ENCODE measurements at places on chromosomes 7 and 10.

GRCh38 chr7:80781561-80781979 lies 137.3 kb downstream of the SEMA3C start:
- DNase-seq = no peak

DNA sequence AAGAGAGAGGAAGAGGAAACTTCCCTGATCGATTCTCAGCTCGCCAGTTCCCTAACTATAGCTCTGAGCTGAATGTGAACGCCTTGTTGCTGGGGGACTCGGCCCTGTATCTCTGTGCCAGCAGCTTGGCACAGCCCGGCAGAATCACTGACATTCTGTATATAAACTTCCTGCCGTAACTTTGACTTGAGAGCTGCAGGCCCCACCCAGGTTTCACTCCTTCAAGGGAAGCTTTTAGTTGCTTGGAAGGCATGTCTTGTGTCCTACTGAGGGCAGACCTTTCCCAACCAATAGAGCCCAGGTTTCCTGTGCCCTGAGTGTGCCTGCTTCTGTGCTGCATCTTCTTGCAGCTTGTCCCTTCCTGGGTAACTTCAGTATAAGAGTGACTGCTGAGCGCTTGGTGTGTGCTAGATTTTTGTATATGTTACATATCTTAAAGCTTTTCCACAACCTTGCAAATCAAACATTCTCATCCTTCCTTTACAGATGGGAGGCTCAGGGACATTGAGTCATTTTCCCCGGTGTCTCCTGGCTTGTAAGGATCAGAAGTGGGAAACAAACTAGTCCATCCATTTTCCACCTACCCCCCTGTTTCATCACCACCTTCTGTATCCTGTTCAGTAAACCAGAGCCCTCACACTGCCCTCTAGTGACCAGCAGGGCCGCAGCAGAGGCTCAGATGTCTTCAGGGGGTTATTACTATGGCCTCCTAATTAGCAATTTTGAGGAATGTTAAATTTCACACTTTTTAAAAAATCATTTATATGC lies 225.2 kb upstream of the PRSS58 start:
- DNase-seq = peak; percentile 54

DNA sequence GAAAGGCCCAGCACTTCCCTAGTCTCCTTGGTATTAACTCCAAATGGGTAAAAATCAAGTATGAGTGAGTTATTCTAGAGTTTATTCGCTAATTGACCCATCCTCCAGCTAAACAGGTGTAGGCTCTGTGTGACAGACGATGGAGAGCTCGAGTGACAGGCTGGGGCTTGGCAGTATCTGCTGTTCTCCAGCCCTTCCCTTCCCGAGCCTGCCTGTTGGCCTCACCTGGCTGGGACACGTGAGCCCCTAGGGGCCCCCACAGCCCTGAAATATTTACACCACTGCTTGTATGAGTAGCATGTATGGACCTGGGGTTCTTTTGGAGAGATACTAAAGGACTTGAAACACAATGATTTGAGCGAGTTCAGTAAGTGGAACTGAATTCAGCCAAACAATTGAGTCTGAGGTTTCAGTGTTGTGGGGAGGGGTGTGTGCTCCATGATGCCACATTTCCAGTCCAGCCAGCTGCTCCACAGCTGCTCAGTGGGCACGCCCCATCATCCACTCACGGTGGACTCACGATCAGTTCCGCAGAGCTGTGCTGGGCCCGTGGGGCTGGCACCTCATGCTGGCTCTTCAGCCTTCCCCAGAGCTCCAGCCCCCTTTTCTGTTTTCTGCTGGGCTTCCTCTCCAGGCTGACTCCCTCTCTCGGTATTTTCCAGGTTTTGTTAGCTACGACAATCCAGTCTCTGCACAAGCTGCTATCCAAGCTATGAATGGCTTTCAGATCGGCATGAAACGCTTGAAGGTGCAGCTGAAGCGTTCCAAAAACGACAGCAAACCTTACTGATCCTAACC lies 283.0 kb downstream of the USP6NL start:
- no peak for DNase-seq

DNA sequence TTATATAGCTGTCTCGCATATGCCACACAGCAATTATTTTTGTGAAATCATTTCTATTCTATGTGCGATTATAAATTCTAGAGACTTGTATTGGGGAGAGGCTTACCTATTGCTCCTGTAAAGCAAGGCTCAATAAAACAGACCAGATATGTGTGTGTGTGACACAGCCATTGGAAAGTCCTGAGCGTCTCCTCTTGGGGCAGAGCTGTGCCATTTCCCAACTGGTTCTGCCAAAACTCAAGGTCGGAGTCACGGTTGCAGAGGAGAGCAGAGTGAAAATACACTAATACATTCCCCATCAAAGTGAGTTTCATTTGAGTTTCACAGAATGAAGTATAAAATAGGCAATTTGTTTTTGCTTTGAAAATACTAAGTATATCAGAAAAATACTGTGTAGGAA lies 567.4 kb upstream of the FZD8 start:
- no peak for DNase-seq

- no peak for DNase-seq
Measured at GRCh38 chr10:104276192-104276591, 7.2 kb downstream of the GSTO2 start.

- DNase-seq = no peak
Measured at GRCh38 chr10:7297094-7297493, 113.7 kb downstream of the SFMBT2 start.

DNA sequence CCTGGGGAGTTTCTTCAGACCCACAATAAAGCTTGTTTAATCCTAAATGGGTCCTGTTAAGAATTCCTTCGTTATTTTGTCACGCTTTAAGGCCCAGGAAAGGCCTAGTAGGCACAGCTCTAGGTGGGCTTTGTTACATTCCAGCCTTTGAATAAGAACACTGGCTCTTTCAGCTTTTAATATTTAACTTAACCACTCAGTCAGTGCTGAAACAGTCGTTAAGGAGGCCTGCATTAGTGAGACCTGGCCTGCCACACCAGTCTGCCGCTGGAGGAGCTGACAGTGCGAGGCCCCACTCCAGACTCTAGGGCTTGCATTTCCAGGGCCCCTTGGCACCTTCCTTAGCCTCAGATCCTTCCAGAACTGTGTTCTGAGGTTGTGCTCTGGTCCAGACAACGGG lies 351.4 kb downstream of the GLRX3 start:
- no peak for DNase-seq

GRCh38 chr10:5305374-5305773 lies 59.4 kb upstream of the UCN3 start:
- DNase-seq = no peak

- no peak for DNase-seq
Measured at GRCh38 chr7:136884492-136884891, 16.0 kb downstream of the CHRM2 start.

- DNase-seq = no peak
Measured at GRCh38 chr10:70053218-70053840, 683 bp downstream of the MACROH2A2 start.

- no peak for DNase-seq
Measured at GRCh38 chr10:123257904-123258456, 103.8 kb downstream of the BUB3 start.

GRCh38 chr7:1972744-1973143 lies 260.0 kb downstream of the MAD1L1 start:
- no peak for DNase-seq

DNA sequence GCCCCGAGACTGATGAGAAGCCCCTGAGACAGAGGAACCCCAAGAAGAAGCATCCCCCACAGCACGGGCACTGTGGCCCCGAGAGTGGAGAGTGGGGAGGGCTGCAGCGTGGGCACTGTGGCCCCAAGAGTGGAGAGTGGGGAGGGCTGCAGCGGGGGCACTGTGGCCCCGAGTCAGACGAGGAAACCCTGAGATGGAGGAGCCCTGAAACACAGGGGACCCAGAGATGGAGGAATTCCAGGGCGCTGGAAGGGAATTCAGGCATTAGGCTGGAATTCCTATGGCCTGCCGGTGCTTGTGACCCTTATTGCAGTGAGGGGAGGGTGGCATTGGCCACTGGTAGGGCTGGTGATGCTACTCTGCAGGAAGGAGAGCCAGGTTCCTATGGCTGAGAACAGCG lies 168.6 kb upstream of the SHH start:
- DNase-seq = no peak

- DNase-seq = no peak
Measured at GRCh38 chr7:151035026-151035717, 6.9 kb downstream of the ABCB8 start.

DNA sequence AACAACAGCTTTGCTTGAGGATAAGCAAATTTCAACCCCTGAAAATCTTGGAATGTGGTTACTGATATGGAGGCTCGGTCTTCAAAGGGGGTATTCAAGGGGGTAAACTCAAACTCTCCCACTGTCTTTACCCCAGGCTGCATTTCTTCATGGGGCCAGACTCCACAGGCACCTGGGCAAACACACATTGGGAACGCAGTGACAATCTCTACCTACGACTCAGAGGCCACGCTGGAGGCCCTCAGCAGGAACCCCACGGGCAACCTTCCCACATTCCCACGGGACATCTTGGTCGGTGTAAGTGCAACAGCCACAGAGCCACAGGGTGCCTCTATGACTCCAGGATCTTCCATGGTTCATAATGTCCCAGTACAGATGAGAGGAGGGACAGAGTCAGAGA lies 2.2 kb upstream of the INSIG1 start:
- DNase-seq = no peak

GRCh38 chr10:124587811-124588211 lies 126.2 kb downstream of the LHPP start:
- no peak for DNase-seq

GRCh38 chr10:17616403-17617030 lies 657 bp downstream of the HACD1 start:
- peak; percentile 13 for DNase-seq

DNA sequence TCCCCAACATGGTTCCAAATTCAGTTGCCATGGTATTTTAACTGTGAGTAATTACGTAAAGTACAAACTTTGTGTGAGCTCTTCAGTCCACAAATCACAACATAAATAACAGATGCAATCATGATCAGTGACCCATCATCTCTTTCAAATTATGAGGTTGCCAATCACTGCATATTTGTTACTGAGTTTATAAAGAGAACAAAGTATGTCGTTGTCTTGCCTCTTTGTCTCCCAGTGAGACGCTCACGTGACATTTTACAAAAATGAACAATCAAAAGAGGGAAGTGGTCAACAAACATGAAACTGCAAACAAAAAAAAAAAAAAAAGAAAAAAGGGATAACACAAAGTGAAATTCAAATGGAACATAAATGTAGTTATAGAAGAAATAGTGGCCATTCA lies 122.7 kb upstream of the PDSS1 start:
- no peak for DNase-seq

GRCh38 chr7:28408960-28409715 lies 3.2 kb upstream of the CREB5 start:
- peak; percentile 34 for DNase-seq

DNA sequence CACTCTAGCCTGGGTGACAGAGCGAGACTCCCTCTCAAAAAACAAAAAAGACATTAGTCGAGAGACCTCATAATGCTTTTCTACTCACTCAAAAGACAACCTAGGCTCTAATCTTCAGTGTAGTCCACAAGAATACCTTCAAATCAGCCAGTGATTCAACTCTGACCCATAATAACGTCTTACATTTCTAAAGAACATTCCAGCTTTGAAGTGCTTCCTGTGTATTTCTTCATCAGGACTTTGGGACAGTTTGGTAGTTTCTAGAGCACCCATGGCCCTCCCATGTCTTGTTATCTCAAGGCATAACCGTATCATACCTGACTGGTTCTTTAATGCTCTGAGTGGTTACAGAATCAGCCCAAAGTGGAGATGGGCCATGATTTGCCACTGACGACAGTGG lies 221.3 kb downstream of the SKIDA1 start:
- DNase-seq = no peak

GRCh38 chr10:79237454-79238157 lies 109.7 kb upstream of the PPIF start:
- DNase-seq = no peak

GRCh38 chr7:134419085-134419484 lies 39.8 kb downstream of the AKR1B1 start:
- DNase-seq = no peak

DNA sequence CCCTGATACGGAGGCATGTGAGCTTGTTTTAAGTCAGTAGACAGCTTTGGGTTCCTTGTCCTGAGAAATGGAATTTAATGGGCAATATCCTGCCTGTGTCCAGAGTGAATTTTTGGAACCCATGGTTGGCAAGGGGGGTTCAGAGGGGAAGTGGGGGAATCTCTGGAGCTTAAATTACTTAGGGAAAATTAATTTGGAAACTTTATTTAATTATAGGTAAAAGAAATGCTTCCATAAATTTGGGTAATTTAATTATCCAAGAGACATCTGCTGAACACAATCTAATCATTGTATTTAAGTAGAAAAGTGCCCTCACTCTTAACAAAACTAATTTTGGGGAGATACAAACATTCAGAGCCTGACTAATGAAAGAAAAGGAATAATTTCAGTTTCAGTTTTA lies 99.7 kb downstream of the PLXNA4 start:
- DNase-seq = no peak

GRCh38 chr10:105707603-105708002 lies 1066.5 kb downstream of the SORCS3 start:
- DNase-seq = no peak

DNA sequence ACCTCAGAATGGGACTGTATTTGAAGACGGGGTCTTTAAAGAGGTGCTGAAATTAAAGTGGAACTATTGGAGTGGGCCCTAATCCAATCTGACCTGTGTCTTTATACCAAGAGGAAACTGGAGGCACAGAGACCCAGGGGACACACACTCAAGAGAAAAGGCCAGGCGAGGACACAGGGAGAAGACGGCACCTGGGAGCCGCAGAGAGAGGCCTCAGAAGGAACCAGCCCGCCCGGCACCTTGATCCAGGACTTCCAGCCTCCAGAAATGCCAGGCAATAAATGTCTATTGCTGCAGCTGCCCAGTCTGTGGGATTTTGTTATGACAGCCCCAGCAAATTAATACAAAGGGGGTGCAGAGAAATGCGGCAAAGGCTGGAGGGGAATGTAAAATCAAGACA lies 10.5 kb downstream of the CARD11 start:
- DNase-seq = no peak

DNA sequence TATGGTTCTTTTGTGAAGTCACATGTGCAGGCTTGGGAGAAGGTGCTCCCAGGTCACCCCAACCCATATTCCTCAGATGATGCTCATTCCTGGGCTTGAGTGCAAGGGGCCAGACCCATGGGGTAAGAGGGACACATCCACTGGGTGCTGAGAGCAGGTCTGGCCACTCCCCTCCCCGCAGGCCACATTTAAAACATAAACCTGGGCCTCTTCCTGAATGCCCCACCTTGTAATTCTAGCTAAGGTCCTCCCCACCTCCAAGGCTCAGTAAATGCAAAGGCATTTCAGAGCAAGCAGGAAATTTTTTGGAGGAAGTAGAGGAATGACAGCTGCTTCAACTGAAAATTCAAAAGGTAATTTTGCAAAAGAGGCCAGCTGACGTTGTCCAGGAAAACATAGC lies 172.5 kb downstream of the ARHGAP21 start:
- DNase-seq = no peak

GRCh38 chr10:98154076-98154475 lies 19.6 kb downstream of the R3HCC1L start:
- no peak for DNase-seq

GRCh38 chr7:70795948-70796347 lies 336.0 kb upstream of the GALNT17 start:
- DNase-seq = no peak

GRCh38 chr7:87448388-87448787 lies 27.1 kb downstream of the ABCB4 start:
- DNase-seq = no peak
